ENCODE measurements at places on chromosomes 1 and 21.

GRCh38 chr1:76668046-76668445 is 199.2 kb upstream of the ST6GALNAC5 start:
- no peak for DNase-seq

GRCh38 chr1:25703041-25703440 is 86.5 kb downstream of the MAN1C1 start:
- DNase-seq = no peak

DNA sequence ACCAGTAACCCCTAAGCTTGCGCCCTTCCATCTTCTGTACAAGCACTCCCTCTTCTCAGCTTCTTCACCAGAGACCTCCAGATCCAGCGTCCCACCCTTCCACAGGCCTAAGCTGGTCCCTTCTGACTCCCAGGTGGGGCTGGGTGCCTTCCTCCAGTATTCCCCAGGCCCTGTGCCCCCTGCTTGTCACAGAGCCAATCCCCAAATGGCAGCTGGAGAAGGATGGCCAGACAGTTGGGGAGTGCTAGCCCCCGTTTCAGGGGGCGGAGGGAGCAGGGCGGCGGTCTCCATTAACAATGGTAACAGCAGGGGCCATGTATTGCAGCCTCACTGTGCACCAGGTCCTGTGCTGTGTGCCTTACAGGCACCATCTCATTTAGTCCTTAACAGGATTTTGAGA is 85.7 kb downstream of the KCNN3 start:
- DNase-seq = no peak

GRCh38 chr1:221159608-221160007 is 280.4 kb downstream of the HLX start:
- DNase-seq = peak; percentile 56

- no peak for DNase-seq
Measured at GRCh38 chr1:54282101-54282847, 82.3 kb downstream of the MRPL37 start.

GRCh38 chr1:45574105-45574626 is 9.7 kb upstream of the NASP start:
- no peak for DNase-seq

DNA sequence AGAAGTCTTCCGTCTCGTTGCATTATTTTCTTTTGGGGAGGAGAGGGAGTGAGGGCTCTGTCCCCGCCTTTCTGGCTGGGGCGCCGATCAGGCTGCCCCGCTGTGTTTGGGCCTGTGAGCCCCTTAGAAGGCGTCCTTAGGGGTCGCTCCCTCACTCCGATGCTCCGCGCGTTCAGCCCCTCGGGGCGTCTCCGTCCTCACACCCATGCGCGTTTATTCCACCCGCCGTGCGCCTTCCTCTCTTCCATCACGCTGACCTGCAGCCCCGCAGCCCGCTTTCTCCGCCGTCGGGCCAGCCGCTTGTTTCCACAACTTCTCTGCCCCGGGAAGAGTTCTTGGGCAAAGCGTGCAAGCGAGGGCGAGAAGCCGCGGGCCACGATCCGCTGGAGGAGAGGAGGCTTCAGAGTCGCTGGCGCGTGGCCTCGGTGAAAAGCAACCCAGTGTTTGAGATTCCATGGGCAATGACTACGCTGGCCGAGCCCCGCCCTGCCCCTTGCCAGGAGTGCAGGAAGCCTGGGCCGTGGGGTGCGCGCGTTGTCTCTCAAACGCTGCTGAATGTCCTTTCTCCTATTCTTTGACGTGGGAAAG is 27.7 kb downstream of the TRIM11 start:
- no peak for DNase-seq

- peak; percentile 94 for DNase-seq
Measured at GRCh38 chr1:61076728-61077675, 5.4 kb upstream of the NFIA start.

GRCh38 chr21:38498057-38498833 is at the start of gene ERG:
Gene ERG, minus strand, starts transcription at chr21:38498477. Its CDS starts 97 bp downstream, at chr21:38498380.
- DNase-seq = no peak

GRCh38 chr21:33898586-33898985 is 17.0 kb downstream of the ATP5PO start:
- no peak for DNase-seq

GRCh38 chr1:10649517-10650201 is 146.8 kb downstream of the CASZ1 start:
- no peak for DNase-seq

GRCh38 chr1:243471754-243472745 is 216.2 kb downstream of the SDCCAG8 start:
- no peak for DNase-seq

- no peak for DNase-seq
Measured at GRCh38 chr21:33733601-33734000, 91.3 kb downstream of the ITSN1 start.

DNA sequence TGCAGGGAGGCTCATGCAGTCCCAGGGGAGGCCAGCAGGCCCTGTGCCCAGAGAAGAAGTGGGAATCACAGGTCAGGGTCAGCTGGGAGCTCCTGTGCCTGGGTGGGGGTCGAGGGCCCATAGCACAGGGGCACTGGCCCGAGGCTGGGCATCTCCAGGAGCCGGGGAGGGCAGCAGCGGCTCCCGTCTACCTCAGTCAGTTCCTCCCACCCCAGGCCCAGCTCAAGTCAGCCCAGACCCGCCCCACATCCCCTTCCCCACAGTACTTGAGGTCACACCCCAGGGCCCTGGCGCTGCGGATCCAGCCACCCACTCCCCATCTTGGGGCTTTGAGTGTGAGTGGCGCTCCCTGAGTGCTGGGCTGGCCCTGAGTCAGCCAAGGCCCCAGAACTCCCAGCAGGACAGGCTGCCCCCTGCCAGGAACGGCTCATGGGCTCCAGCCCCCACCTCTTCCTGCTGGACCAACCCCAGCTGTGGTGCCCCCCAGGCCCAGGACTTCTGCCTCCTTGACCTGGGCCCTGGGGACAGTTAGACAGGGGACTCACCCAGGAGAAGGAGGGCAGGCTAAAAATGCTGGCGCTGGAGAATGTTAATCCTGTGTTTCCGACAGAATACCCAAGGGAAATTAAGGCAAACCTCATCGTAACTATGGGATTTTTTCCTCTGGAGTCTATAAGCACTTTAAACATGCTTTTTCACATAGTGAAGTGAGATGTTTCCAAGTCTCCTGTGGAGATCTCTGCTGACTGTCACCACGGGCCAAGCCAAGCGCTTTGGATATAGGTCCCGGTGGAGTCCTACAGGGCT is 68.8 kb upstream of the COL6A1 start:
- no peak for DNase-seq

- no peak for DNase-seq
Measured at GRCh38 chr21:46150073-46150472, 5.3 kb downstream of the FTCD start.

DNA sequence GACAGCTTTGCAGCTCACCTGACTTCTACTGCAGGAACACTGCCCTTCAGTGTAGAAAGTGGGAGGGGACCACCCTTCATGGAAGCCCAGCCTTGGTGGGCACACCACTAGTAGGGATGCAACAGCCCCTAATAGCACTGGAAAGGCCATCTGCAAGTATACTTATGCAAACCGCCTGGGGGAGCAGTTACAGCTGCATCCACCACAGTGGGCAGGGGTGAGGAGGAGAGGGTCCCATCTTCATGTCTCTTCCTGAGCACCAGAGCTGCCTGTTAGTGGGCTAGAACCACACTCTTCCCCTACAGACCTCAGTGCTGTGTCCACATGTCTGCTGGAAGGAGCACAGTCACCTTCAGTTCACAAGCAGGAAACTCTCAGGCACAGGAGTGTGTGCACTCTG is 66.2 kb upstream of the LHX8 start:
- no peak for DNase-seq

- DNase-seq = no peak
Measured at GRCh38 chr1:89739013-89739843, 81.6 kb upstream of the LRRC8D start.

- DNase-seq = no peak
Measured at GRCh38 chr1:163614361-163614760, 292.6 kb downstream of the NUF2 start.

GRCh38 chr1:17297991-17298390 is 10.0 kb upstream of the PADI4 start:
- no peak for DNase-seq

DNA sequence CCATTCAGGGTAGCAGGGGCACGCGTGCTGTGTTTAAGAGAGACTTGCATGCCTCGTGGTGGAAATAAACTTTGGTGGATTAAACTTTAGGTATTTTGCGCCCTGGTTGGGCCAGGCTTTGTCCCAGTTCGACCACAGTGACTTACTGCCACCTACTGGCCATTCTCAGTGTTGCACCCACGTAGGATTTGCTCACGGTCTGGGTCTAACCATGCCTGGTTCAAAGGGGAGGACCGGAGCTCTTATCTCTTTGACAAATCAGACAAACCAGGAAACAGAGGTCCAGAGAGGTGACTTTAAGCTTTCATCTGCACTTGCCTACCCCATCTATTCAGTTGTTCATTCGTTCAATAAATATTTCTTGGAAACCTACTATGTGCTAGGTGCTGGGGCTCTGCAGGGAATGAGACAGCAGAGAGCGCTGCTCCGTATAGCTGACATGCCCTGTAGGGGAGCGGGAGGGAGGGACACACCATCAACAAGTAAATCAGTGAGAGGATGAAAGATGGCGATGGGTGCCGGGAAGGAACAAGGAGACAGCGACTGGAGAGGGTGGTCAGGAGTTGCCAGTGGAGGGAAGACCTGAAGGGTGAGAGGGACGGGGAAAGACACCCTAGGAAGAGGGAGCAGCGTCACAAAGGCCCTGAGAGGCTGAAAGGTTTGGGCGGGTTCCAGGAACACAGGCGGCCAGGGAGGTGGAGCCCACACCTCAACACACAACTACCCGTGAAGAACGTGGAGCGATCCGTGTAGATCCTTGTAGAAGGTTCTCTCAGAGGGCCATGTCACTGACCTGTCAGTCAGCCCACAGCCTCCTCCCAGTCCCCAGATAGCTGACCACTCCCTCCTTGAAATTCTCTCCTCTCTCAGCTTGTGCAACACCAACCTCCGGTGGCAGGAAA is 27.2 kb upstream of the TINAGL1 start:
- DNase-seq = peak; percentile 75

DNA sequence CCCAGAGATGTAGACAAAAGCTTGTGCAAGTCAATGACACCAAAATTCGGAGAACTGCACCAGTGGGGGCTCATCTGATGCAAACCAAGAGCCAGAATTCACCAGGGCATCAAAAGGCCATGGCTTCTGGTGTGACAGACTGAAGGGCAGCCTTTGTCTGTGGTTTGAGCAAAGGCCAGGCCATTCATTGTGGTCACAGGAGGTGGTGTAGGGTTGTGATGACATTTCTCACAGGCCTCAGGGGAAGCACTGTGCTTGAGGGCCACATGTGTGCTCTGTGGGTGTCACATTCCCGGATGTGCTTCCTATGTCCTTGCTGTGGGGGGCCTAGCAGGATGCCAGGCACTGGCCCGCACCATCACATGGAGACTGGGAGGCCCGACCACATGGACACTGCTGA is 22.5 kb upstream of the KCNE1 start:
- DNase-seq = no peak

All from NCI-H748 treated with DMSO at 0.1 percent for 48 hours (cell line).